NCI-H1105 treated with DMSO at 0.1 percent for 48 hours (cell line): ENCODE measurements at places on chromosomes 2 and 18.
A peak's percentile ranks its signal among the peaks of the same experiment; 100 is the strongest.

DNA sequence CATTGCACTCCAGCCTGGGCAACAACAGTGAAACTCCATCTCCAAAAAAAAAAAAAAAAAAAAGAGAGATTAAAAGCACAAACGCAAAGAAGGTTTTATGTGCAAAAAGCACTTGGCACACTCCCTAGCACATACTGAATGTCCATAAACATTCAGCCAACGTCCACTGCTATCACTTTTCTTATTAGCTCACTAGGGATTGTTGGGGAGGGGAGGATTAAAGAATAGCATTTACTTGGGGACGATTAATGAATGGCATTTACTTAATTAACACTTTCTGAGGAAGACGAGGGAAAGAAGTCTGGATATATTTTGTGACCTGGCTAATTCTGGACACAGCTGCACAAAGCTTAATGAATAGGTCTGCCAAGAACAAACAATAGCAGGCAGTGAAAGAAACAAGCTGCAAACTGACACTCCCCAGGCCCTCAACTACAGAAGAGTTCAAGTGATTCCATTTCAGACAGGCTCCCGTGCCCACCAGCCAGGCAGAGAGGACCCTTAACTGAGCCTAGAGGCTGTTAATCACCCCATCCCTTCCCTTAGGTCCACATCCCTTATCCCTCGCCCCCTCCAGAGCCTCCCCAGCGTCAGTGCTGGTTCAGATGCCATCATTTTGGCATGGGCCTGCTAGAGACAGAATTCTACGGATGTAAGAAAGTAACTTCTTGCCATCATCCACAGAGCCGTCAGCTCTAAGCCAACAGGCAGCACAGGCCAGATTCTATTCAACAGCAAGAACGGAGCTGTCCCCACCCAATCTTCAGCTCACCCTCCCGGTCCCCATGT, 7.4 kb downstream of the CYB5A start:
- peak; percentile 74 for DNase-seq

GRCh38 chr18:26617151-26617554, 68.8 kb upstream of the KCTD1 start:
- no peak for DNase-seq

DNA sequence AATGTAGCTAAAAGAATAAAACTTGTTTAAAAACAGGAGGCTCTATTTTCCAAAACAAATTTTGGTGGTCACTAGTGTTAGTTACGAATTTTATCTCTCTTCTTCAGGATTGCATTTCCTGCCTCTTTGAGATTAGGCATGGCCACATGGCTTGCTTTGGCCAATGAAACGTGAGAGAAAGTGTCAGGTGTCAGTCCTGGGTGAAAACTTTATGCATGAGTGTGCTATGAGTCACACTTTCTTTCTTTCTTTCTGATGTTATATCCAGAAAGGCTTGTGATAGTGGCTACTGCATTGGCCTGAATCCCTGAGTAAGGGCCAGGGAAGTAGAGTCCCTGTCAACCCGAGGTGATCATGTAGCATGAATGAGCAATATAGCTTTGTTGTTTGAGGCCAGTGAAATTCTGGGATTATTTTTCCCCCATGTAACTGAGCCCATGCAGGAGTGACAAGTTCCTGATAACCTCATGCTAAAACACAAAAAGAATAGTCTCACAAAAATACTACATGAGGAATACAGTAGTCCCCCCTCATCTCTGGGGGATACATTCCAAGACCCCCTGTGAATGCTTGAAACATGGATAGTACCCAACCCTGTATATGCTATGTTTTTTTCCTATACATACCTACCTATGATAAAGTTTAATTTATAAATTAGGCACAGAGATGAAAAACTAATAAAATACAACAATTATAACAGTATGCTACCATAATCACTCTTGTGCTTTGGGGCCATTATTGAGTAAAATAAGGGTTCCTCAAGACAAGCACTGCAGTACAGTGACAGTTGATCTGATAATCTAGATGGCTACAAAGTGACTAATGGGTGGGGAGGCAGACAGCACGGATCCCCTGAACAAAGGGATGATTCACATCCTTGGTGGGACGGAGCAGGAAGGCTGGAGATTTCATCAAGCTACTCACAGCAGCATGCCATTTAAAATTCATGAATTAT, 109.5 kb downstream of the CDC42EP3 start:
- DNase-seq, result no peak

DNA sequence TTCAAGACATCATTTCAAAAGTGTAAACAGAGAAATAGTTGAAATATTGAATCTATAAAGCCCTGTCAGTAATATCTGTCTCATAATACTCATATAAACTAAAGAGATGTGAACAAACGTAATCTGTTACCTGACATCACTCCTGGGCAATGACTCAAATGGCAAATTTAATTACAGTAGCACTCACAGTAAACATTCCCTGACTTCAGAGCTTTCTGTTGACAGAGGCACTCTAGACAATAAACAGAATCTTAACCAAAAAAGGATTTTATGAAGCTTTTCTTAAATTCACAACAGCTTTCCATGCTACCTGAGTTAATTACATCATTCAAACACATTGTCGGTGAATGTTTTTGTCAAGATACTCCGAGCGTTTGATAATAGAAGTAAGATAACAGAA, 128.1 kb upstream of the PDE1A start:
- DNase-seq, result peak; percentile 33

GRCh38 chr18:44039826-44040225, 640.9 kb upstream of the SETBP1 start:
- DNase-seq, result no peak

DNA sequence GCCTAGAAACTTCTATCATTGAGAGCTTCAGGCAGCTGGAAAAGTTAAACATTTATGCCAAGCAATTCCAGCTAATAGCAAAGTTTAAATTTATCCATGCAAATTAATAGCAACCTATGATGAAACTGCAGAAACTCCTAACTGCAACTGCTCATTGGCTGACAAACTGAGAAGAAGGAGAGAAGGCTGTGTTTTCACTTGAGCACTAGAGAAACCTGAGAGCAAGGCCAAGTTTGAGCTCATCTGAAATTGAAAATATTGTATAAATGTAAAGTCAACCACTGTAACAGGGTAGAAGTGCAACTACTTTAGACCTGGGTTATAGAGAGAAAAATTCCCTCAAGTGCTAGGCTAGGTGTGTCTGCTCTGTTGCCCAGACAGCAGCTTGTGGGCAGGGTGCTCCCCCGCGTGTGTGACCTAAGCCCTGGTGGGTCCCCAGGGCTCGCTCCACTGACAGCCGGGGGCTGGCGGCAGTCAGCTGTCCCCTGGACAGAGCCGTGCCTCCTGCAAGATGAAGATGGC, 50.2 kb downstream of the CABYR start:
- no peak for DNase-seq

DNA sequence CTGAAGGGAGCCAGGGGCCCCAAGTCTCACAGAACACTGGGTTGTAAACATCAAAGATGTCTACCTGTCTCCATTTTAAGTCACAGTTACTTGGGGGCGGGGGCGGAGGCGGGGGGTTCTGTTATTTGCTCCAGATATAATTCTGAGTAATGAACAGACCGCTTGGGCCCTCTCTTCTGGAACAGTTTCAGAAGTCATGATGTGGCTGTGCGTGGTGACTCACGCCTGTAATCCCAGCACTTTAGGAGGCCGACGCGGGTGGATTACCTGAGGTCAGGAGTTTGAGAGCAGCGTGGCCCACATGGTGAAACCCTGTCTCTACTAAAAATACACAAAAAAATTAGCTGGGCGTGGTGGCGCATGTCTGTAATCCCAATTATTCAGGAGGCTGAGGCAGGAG, 157.9 kb upstream of the APCDD1 start:
- no peak for DNase-seq

GRCh38 chr2:96121414-96121813, 5.0 kb upstream of the ADRA2B start:
- no peak for DNase-seq

DNA sequence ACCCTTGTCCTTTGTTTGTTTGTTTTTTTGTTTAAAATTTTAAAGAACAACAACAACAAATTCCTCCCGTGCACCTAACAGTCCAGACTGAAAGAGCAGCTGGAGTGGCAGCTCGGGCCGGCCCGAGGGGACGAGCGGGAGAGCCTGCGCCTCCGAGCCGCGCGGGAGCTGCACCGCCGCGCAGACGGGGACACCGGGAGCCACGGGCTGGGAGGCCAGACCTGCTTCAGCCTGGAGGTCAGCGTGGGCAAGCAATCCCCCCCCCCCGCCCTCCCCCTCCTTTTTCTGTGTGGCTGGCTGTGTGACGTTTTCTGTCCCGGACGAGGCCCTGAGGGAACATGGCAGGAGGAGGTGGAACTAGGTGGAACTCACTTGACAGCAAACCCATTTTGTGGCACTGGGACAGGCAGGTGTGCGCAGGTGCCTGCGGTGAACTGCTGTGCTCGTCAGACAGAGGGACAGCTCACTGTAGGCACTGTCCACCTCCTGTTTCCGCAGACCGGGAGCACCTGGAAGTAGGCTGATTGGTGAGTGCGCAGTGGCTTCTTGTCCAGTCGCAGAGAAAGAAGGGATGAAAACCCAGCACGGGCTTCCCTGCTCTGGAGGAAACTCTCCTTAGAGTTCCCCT, 80.6 kb downstream of the MTCL1 start:
- DNase-seq, result no peak

DNA sequence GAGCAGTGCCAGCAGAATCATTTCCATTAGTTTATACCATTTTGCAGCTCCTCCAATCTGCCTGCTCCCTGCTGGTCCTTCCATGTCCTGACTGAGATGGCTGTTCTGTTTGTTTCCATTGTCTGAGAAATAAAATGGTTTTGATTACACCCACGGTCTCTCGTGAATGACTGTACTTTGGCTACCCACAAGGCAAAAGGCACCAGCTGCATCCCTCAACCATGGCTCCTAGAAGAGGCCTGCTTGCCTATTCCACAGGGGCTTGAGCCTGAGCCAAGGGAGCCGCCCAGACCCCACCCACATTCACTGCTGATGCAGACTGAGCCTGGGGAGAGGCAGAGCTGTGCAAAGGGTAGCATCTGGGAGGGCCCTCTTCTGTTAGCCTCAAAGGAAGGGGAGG, 31.2 kb downstream of the MARCHF4 start:
- DNase-seq, result no peak

GRCh38 chr2:213863541-213863940, 547.3 kb upstream of the VWC2L start:
- no peak for DNase-seq

DNA sequence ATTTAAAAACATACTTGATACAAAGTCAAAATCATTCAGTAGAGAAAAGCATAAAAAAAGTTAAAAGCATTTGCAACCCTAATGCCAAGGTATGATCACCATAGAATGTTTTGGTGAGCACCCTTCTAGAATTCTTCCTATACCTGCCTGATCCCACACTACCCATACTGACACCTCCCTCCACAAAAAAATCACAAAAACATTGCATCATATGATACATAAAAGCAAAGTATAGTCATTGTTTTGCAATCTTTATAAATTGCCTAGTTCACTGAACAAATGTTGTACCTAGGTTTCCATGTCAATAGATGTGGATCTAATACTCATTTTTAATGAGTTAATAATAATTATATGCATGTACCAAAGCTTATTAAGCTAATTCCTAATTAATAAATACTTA, 54.1 kb downstream of the SLC9A4 start:
- DNase-seq, result no peak

- peak; percentile 92 for DNase-seq
These were observed 647.7 kb upstream of the FSHR start for GRCh38 chr2:49801898-49802450.

DNA sequence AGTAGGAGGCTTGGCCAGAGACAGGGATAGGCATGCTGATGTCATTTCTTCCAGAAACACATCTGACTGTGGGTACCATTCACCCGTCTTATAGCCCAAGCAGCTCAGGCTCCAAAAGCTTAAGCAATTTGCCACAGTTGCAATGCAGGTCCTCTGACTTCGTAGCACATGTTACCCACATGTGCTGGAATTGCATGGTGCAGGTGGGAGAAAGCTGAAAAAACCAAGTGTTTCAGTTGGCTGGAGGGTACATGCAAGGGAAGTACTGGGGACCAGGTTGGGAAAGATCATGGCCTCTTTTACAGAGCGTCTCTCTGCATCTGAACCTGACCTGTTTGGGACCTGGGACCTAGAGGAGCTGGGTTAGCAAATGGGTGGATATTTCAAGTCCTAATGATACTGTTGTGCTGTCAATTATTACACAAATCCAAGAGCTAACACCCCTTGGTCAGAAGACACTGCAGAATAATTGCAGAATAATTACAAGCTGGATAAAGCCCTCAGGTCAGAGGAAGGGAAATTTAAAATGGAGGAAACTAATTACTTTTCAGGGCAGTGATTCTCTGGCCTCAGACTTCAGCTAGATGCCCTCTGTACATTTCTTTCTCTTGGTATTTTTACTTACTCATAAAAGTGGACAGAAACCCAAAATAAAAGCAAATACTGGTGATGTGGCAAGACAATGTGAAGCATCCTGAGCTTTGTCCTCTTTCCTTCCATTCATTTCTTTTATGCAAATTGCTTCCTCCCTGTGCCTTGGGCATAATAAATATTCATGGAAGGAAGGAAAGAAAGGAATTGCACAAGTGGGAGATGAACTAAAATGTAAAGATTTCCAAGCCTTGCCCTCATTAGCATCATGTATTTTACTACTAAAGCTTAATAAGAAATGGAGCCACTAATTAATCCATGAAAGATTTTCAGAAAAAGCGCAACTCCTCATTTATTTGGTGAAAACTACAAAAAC, 45.6 kb upstream of the TTC39C start:
- no peak for DNase-seq

DNA sequence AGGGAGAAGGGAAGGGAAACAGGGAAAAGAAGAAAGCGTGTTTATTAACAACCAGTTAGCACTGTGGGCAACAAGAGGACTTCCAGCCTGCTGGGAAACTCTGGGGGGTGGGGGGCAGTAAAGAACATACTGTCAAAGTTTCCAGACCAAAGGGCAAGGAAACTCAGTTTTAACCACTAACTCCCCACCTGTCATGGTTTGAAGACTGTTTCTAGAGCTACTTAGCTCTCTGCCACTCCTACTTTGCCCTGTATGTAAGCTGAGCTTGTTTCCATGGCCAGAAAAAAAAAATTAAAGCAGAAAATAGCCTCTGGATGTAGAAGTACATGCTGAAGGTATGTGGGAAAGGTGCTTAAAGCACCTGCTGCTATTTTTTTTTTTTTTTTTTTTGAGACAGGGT, 11.0 kb upstream of the PTPN2 start:
- DNase-seq, result no peak
